ENCODE measurements at places on chromosomes 4 and X.
A peak's percentile ranks its signal among the peaks of the same experiment; 100 is the strongest.

- DNase-seq: no peak
Measured at GRCh38 chr4:125546272-125546671, 231.5 kb downstream of the FAT4 start.

GRCh38 chr4:22962295-22962694, 269.6 kb downstream of the GBA3 start:
- peak; percentile 40 for DNase-seq

- DNase-seq: no peak
Measured at GRCh38 chr4:189436207-189436606, 504.5 kb upstream of the FRG1 start.

DNA sequence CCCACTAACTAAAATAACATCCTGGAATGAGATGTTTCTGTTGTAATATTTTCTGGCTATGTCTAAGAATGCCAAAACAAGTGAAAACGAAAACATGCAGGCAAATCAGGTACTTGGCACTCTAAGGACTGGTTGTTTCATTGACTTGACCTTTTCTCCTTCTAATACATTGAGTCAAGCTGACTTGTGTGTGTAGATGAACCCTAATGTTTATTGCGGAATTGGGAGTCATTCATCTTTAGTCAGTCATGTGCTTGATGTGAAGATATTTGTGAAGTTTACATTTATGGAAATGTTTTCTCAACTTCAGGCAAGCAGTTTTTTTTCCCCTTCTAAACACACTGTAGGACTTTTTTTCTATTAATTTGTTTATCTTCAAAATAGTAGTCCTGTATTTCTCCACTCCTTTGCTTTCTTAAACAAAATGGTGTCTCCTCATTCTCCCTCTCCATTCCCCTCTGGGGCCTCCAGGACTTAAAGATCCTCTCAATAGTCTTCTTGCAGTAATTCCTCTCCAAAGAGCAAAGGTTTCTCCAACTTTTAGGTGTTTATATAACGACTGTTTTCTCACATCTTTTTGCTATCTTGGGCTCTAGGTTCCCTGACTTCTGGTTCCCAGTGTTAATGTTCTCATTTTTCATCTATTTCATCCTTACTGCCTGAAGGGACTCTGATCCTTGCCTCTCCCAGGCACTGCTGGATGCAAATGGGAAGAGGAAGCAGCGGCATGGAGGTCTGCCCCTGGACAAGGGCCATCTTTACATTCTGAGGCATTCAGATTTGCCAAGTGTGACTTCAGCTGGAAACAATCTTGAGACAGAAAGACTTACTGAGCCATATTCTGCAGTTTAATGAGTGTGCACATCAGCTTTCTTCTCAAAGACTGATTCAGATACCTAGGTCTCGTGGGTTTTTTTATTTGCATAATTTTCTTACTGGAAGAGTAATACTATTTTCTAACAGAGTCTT, 166.4 kb downstream of the ARHGAP6 start:
- DNase-seq: peak; percentile 42

- no peak for DNase-seq
Measured at GRCh38 chr4:25123236-25123635, 37.0 kb downstream of the SEPSECS start.

- no peak for DNase-seq
Measured at GRCh38 chr4:83180431-83180968, 66.0 kb upstream of the PLAC8 start.

DNA sequence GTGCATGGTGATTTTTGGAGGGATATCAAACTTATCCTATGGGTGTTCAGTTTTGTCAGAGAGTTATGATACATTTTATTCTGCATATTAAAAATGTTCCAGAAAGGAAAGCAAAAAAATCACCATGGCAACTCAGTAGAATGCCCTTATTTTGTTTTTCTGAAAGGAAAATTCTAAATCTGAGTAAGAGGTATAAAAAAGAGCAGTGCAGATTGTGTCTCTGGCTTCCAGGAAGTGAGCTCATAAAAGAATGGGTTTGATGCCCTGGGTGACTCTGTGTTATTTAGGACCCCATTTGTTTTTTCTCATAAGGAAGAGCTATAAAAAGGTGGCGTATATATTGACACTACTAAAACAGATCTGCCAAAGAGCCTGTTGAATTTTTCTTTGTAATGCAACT, 128.8 kb downstream of the UCHL1 start:
- no peak for DNase-seq

GRCh38 chr4:176792326-176793059, at the start of gene VEGFC:
Gene VEGFC (minus strand): TSS chr4:176792922. CDS start chr4:176792311, 611 bp downstream.
- DNase-seq: peak; percentile 85

- DNase-seq: no peak
Measured at GRCh38 chr4:105991726-105992125, 96.5 kb downstream of the NPNT start.
